ENCODE measurements at places on chromosomes 1 and 21.

DNA sequence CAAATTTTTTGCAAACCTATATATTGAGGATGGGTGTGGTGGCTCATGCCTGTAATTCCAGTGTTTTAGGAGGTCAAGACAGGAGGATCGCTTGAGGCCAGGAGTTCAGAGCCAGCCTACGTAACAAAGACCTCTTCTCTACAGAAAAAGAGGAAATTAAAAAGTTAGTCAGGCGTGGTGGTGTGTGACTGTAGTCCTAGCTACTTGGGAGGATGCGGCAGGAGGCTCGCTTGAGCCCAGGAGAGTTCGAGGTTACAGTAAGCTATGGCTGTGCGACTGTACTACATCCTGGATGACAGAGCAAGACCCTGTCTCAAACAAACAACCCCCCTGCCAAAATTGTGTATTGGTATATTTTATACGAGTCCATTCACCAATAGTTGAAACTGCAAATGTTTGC, 589.7 kb downstream of the DPYD start:
- DNase-seq, result no peak

GRCh38 chr1:233988963-233989696, 84.7 kb downstream of the SLC35F3 start:
- DNase-seq, result peak; percentile 83

DNA sequence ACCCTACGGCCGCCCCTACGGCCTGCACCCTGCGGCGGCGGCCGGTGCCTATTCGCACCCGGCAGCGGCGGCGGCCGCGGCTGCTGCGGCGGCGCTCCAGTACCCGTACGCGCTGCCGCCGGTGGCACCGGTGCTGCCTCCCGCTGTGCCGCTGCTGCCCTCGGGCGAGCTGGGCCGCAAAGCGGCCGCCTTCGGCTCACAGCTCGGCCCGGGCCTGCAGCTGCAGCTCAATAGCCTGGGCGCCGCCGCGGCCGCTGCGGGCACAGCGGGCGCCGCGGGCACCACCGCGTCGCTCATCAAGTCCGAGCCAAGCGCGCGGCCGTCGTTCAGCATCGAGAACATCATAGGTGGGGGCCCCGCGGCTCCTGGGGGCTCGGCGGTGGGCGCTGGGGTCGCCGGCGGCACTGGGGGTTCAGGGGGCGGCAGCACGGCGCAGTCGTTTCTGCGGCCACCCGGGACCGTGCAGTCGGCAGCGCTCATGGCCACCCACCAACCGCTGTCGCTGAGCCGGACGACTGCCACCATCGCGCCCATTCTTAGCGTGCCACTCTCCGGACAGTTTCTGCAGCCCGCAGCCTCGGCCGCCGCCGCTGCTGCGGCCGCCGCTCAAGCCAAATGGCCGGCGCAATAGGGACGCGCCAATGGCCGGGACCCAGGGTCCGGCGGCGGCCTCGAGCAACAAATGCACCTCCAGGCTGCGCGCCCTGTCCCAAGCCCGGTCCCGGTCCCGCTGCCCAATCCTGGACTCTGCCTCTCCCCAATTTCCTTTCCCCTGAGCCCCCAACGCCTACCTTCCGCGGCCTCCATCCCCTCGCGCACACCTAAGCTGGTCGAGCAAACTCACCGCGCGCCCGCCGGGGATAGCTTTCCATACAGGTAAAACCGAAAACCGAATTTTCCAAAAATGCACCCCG, 1.8 kb downstream of the FOXD3 start:
- no peak for DNase-seq

DNA sequence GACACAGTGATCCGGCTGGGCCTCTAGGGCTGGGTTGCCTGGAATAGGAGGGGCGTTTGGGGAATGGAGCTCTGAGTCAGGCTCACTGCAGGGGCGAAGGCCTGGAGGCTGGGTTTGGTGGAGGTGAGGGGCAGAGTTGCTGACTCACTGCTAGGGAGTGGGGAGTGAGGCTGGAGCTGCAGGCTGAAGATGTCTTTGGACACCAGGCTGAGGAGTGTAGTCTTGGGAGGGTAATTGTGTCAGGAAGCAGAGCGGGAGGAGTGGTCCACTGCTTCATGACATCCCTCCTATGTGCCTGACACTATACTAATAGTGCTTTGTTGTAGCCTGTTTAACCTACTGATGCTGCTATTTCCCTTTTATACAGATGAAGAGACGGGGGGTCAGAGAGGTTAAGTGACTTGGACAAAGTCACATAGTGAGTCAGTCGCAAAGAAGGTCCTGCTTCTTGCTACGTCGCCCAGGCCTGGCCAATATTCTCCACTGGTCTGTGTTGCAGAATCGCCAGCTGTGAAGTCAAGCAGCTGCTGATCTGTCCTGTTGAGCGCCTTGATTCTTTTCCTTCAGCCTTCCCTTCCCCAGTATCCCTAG, 13.6 kb downstream of the ACTL8 start:
- DNase-seq, result peak; percentile 64

DNA sequence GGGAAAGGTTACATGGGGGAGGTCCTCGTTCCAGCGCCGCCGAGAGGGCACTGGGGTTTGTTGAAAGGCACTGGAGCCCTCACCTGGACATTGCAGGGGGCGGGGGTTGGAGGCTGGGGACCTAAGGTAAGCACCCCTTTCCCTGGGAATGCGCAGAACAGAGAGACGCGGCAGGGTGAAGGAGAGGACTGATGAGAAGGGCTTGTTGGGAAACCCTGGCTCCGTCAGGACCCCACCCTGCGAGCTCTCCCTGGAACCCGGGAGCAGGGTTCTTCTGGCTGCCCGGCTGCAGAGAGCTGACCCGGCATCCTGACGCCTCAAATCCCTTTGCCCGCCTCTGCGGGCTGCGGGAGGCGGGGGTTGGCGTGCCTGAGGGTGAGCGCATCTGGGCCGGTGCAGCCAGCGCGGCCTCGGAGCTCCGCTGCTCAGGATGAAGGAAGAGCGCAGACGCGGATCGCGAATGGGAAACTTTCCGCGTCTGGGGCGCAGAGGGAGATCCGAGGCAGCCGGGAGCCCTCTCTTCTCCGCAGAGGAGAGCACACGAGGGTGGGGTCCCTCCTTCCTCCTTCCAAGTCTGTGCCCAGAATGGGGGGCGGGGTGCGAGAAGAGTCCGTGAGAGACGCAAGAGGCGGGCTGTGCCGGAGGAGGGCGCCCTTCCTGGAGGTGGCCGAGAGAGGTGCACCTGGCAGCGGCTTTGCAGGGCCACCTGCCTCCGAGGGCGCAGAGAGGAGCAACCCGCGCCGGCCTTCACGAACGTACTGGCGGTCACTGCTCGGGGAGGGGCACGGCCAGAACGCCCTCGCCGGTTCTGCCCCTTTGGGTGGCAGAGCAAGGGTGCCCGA, 2.4 kb downstream of the IGSF21 start:
- DNase-seq, result no peak

- no peak for DNase-seq
Measured at GRCh38 chr1:51709951-51710350, 93.1 kb downstream of the OSBPL9 start.

DNA sequence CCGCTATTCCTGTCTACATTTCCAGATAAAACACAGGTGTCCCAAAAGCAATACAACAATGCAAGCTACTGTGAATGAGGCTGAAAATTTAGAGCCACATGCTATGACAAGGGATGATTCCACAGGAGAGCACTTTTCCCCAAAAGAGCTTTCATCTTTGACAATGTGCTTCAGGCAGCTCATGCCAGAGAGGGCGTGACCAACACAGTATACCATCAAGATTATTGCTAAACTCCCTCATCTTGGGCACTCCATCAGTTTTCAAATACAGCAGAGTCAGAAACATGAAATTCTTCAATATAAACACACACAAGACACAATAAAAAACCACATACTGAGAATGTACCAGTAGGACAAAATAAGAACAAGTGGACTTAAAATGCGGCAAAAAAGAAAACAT, 6.7 kb downstream of the GON4L start:
- DNase-seq, result no peak

DNA sequence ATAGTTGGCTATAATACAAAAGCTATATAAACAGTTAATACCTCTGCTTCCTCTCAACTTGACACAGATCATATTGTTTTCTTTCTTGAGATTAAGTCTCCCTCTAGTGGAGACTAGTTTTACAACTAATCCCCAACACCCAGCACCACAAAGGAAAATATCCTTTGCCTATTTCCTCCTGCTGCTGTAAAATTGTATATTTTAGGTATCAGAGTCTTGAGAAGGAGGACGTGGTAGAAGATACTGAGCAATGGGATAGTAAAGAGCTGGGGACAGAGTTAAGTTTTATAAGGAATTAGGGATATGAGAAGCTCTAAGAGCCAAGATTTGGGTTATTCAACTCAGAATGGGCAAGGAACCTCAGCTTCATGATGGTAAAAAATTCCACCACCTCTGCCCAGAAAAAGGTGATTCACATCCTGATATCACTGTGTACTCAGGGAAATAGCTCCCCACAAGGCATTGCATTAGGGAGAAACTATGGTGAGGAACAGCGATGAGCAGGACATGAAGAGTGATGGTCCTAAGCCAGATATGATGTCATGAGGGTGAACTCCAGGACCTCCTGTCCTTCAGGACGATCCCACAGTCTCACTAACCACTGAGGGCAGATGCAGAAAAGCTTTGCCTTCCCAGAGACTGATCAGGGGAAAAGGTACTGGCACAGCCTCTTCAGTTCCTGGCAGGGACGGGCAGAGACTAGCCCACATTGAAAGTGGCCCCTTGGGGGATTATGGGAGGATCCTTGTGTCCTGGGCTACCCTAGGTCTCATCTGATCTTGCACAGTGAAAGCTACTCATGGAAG, 14.7 kb upstream of the CFAP126 start:
- peak; percentile 91 for DNase-seq

Measured in PC-3 (cell line).